Stomach (tissue), 19 donors: ENCODE measurements at places on chromosomes 3 and 15. TPM values are rescaled to one million over a fixed set of nuclear protein-coding genes. Genes with fewer than 3 reads are reported as not detected.

FOXL2 gene
- not detected for total RNA-seq

GP9 gene
- not detected for total RNA-seq

LDHAL6B gene
- total RNA-seq = not detected

NR1I2 gene
- not detected for total RNA-seq

PPP4R2 gene
- total RNA-seq = 100 TPM

ARPP19 gene
- 88.7 TPM for total RNA-seq

ISLR gene
- 44.6 TPM for total RNA-seq

- no peaks in the 10 kb centered on the region for H3K27me3 ChIP-seq
- no peak for DNase-seq
- H3K27ac ChIP-seq = no peak overlapping the region
- no peak overlapping the region for H3K4me3 ChIP-seq
Measured at GRCh38 chr3:60430205-60430604, 821.0 kb downstream of the FHIT start.

GRCh38 chr3:147391781-147392624 is 14.3 kb downstream of the ZIC4 start:
- no peak overlapping the region for H3K27ac ChIP-seq
- H3K4me3 ChIP-seq = peak overlapping the region; percentile 15
- peaks cover 100% of the 10 kb centered on the region for H3K27me3 ChIP-seq
- H3K4me1 ChIP-seq = peaks cover 27% of the 10 kb centered on the region

DNA sequence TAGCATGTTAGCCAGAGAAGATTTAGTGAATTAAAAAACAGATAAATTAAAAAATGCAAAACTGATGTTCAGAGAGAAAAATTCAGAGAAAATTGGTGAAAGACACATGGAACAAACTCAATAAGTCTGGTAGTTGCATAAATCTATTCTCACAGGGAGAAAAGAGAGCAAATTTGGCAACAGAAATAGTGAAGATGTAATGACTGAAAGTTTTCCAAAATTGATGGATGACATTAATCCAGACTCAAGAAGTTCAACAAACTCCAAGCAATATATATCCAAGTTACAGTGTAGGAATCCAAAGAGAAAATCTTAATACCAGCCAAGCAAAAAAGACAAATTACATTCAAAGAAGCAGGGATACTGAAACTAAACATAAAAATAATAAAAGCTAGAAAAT is 302.7 kb upstream of the ARPP21 start:
- no peaks in the 10 kb centered on the region for H3K36me3 ChIP-seq
- H3K4me1 ChIP-seq = no peaks in the 10 kb centered on the region
- no peak overlapping the region for H3K4me3 ChIP-seq
- H3K27me3 ChIP-seq = no peaks in the 10 kb centered on the region

DNA sequence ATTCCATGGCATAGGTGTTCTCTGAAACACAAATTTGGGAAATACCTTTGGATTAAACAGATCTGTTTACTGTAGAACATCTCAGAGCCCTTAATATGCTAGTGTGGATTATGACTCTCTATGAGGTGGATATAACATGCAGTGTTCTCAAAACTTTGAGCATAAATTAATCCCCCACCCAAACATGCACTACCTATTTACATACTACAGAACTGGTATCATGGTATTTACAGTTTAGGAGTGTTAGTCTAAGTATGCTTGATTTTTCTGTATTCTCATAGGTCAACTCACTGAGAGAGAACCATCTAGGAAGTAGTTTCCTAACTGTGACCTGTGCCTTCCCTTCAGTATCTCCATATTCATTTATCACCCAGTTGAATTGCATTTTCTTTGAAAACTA is 30.9 kb upstream of the ZNF609 start:
- peaks cover 12% of the 10 kb centered on the region for H3K4me1 ChIP-seq
- H3K4me3 ChIP-seq = no peak overlapping the region
- H3K27me3 ChIP-seq = no peaks in the 10 kb centered on the region
- peaks cover 55% of the 10 kb centered on the region for H3K36me3 ChIP-seq
- DNase-seq = no peak
- peak overlapping the region; percentile 53 for H3K27ac ChIP-seq

GRCh38 chr3:169117264-169117663 is 546.2 kb downstream of the MECOM start:
- H3K4me1 ChIP-seq = peaks cover 8% of the 10 kb centered on the region
- DNase-seq = no peak
- H3K36me3 ChIP-seq = peaks cover 79% of the 10 kb centered on the region
- no peak overlapping the region for H3K4me3 ChIP-seq

GRCh38 chr15:95454403-95455262 is 875.9 kb upstream of the NR2F2 start:
- no peaks in the 10 kb centered on the region for H3K4me1 ChIP-seq
- no peak overlapping the region for H3K27ac ChIP-seq
- H3K4me3 ChIP-seq = no peak overlapping the region
- no peaks in the 10 kb centered on the region for H3K36me3 ChIP-seq

DNA sequence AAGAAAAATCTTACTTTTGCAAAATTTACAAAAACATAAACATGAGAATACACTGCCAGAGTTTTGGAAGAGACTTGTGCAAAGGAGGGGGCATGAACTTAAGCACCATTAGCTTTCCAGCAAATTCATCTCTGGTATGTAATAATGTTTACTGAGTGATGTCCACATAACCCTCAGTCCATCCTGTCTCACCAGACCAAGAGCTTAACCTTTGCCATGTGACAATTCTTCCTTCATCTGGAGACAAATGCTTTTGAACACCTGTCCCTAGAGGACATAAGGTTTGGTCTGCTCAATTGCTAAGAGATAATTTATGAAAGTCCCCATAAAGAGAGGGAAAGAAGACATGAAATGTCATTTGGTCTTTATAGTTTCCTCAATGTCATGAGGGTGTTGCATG is 412.3 kb downstream of the ERC2 start:
- no peaks in the 10 kb centered on the region for H3K36me3 ChIP-seq
- H3K27ac ChIP-seq = no peak overlapping the region
- no peak overlapping the region for H3K4me3 ChIP-seq
- H3K4me1 ChIP-seq = no peaks in the 10 kb centered on the region

GRCh38 chr3:105722943-105723556 is 145.8 kb downstream of the CBLB start:
- no peak overlapping the region for H3K27ac ChIP-seq
- no peak overlapping the region for H3K4me3 ChIP-seq
- peaks cover 37% of the 10 kb centered on the region for H3K36me3 ChIP-seq

DNA sequence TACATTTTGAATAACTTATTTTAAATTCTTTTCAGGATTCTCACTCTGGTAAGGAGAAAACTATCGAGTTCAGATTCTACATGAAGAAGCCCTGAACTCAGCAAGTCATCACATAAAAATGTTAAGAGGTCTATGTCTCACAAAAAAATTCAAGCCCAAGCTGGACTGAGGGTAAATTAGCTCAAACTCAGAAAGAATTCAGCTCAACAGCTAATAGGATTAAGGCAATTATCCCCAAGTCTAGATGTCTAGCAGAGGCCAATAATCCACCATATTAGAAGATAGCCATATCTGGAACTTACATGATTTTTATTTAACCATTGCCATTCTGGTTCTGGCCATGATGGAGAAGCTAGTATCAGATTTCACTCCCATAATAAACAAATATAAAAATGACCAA is 909.7 kb downstream of the PLOD2 start:
- H3K27ac ChIP-seq = no peak overlapping the region
- DNase-seq = no peak
- no peaks in the 10 kb centered on the region for H3K36me3 ChIP-seq
- H3K4me1 ChIP-seq = no peaks in the 10 kb centered on the region
- H3K27me3 ChIP-seq = no peaks in the 10 kb centered on the region
- H3K4me3 ChIP-seq = no peak overlapping the region

- H3K4me3 ChIP-seq = no peak overlapping the region
- no peaks in the 10 kb centered on the region for H3K4me1 ChIP-seq
- H3K27ac ChIP-seq = peak overlapping the region; percentile 10
- H3K36me3 ChIP-seq = no peaks in the 10 kb centered on the region
Measured at GRCh38 chr15:83092309-83092976, 15.0 kb upstream of the TM6SF1 start.

GRCh38 chr15:53536479-53537120 is 222.9 kb downstream of the WDR72 start:
- no peaks in the 10 kb centered on the region for H3K36me3 ChIP-seq
- no peaks in the 10 kb centered on the region for H3K4me1 ChIP-seq
- no peak overlapping the region for H3K27ac ChIP-seq
- H3K27me3 ChIP-seq = no peaks in the 10 kb centered on the region

- H3K27me3 ChIP-seq = no peaks in the 10 kb centered on the region
- no peak for DNase-seq
- H3K36me3 ChIP-seq = no peaks in the 10 kb centered on the region
- no peak overlapping the region for H3K4me3 ChIP-seq
- peaks cover 4% of the 10 kb centered on the region for H3K4me1 ChIP-seq
- H3K27ac ChIP-seq = no peak overlapping the region
Measured at GRCh38 chr15:36921484-36922091, 178.8 kb downstream of the MEIS2 start.

DNA sequence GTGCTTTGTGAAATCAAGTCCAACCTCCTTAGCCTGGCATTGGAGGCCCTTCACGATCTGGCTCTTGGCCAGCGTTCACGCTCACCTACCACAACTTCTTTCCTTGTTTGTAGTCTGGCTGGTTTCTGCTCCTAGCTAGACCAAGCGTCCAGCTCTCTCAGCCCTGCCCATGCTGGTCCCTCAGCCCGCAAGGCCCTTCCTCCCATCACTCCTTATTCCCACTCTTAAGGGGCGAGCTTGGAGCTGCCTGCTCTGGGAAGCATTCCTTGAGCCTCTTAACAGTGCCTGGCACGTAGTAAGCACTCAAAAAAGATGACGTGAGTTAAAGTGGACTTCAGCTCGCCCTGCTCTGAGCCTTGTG is 8.7 kb downstream of the SLC6A6 start:
- peaks cover 5% of the 10 kb centered on the region for H3K36me3 ChIP-seq
- no peak overlapping the region for H3K4me3 ChIP-seq
- H3K4me1 ChIP-seq = peaks cover 37% of the 10 kb centered on the region
- H3K27me3 ChIP-seq = no peaks in the 10 kb centered on the region

GRCh38 chr3:127100459-127101410 is 92.2 kb upstream of the PRR23E start:
- no peaks in the 10 kb centered on the region for H3K27me3 ChIP-seq
- H3K27ac ChIP-seq = no peak overlapping the region
- DNase-seq = no peak
- no peaks in the 10 kb centered on the region for H3K36me3 ChIP-seq
- no peak overlapping the region for H3K4me3 ChIP-seq
- H3K4me1 ChIP-seq = no peaks in the 10 kb centered on the region

DNA sequence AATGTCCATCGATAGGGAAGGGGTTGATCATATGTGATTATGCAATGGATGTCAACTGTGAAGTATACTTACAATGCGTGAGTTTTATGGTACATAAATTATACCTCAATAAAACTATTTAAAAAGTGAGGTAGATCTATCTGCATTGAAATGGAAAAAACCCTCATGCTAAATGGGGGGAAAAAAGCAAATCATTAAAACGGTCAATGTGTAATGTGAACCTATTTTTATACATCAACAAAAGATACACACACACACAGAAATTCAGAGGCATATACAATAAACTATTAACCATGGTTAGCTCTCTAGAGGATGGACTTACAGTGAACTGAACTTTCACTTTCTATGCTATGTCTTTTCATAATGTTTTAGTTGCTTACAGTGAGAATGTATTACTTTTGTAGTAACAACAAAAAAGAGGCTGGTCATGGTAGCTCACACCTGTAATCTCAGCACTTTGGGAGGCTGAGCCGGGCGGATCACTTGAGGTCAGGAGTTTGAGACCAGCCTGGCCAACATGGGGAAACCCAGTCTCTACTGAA is 23.1 kb downstream of the STIMATE start:
- H3K4me3 ChIP-seq = no peak overlapping the region
- H3K36me3 ChIP-seq = peaks cover 7% of the 10 kb centered on the region
- H3K27ac ChIP-seq = no peak overlapping the region
- no peak for DNase-seq
- no peaks in the 10 kb centered on the region for H3K4me1 ChIP-seq

DNA sequence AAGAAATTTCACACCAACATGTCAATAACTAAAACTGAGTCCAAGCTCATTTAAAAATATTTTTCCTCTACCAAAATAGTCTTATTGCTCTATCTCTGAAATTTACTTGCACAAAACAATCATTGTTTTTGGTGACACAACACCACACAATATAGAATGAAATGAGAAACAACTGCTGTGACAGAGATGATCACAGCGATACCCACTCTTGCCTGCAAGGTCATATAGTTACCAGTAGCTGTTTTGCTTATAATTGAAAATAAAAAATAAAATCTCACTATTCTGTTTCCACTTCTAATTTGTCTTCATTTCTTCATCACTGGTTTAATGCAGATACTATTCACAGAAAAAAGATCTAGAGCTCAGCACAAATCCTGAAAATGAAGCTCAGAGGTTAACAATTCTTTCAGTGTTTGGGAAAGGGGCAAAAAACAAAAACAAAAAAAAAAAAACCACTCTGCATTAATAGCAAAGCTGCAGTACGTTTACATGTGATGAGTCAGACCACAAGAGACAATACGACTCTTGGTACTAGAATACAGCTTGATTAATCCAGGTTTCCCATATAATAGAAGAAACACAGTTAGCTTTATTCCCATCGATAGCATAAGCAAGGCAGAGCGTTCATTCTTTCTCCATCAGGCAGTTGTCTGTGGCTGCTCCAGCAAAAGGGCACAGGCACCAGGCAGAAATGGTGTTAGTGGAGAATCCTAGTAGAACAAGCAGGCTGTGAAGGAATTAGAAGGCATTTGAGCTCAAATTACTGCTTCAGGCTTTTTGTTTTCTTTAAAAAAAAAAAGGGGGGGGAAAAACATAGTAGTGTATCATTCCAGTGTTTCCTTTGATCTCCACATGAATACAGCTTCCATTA is 773 bp downstream of the ANKRD28 start:
- H3K36me3 ChIP-seq = no peaks in the 10 kb centered on the region
- DNase-seq = peak; percentile 36
- peak overlapping the region; percentile 75 for H3K27ac ChIP-seq
- no peaks in the 10 kb centered on the region for H3K27me3 ChIP-seq
- peaks cover 14% of the 10 kb centered on the region for H3K4me1 ChIP-seq

DNA sequence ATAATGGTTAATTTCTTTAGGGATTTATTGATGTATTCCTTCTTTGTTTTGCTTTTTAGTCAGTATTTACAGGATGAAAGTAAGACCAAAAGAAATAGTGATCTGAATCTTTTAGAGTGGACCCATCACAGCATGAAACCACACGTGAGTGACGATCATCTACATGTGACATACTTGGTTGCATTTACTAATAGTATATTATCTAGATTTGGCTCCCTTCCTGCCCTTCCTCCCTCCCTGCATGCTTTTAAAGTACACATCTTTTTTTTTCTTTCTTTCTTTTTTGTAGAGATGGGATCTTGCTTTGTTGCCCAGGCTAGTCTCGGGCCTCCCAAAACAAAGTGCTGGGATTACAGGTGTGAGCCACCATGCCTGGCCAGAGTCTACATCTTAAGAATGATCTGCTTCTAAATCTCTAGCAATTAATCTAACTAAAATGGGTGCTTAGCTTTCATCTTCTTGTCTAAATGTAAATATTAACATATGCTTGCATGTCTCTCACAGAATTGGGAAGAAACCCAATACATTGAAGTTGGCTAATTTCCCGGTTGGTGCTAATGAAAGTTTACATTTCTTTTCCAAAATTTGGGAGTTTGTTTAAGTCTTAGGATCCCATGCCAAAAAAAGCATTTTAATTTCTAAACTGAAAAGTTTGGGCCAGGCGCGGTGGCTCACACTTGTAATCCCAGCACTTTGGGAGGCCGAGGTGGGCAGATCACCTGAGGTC is 38.0 kb downstream of the SENP2 start:
- H3K4me1 ChIP-seq = no peaks in the 10 kb centered on the region
- H3K4me3 ChIP-seq = no peak overlapping the region
- no peak for DNase-seq
- no peaks in the 10 kb centered on the region for H3K27me3 ChIP-seq
- peaks cover 97% of the 10 kb centered on the region for H3K36me3 ChIP-seq
